HepG2 (cell line): ENCODE measurements at places on chromosomes 16 and 17. TPM values are rescaled to one million over a fixed set of nuclear protein-coding genes. Genes with fewer than 3 reads are reported as not detected.

GRCh38 chr16:4798456-4798855, 3.3 kb downstream of the SMIM22 start:
- H3K4me3 ChIP-seq, result no peak overlapping the region
- H3K4me1 ChIP-seq, result peaks cover 23% of the 10 kb centered on the region
- no peak for DNase-seq
- no peaks in the 10 kb centered on the region for H3K27me3 ChIP-seq
- peaks cover 8% of the 10 kb centered on the region; the same call in 1 of the 3 replicates for H3K36me3 ChIP-seq
- H3K27ac ChIP-seq, result no peak overlapping the region

Gene UTP4
- total RNA-seq, result 30.0 and 57.1 TPM in 2 replicates

DNA sequence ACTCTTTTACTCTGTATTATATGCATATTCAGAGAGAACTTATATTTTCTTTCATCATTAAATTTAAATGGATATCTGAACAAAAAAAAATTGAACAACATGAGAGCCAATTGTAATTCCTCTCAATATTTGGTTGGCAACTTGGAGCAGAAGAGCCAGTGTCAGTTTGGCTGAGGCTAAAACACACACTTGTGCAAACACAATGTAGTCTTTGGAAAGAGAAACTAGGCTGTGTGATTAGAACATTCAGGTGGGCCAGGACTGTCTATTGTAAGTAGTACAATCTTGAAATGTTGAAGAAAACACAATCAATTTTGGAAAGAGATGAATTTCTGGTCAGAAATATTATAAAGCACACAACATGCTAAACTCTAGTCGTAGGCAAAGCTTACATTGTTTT, 17.0 kb downstream of the DCAF7 start:
- H3K36me3 ChIP-seq, result peaks cover 10% of the 10 kb centered on the region; the same call in 1 of the 3 replicates
- peaks cover 14% of the 10 kb centered on the region; the same call in 1 of the 2 replicates for H3K4me1 ChIP-seq
- H3K27ac ChIP-seq, result no peak overlapping the region

Gene RHBDL3
- total RNA-seq, result 0.09 TPM in 1 of 2 replicates, not detected in the other

Gene CD300C
- not detected in 2 replicates for total RNA-seq

GRCh38 chr16:89319886-89320781, 102.6 kb downstream of the ZNF778 start:
- peak overlapping the region; percentile 30 for H3K27ac ChIP-seq
- no peak overlapping the region for H3K4me3 ChIP-seq
- peaks cover 67% of the 10 kb centered on the region for H3K4me1 ChIP-seq
- DNase-seq, result peak; percentile 64
- H3K27me3 ChIP-seq, result no peaks in the 10 kb centered on the region

Gene KRT40
- total RNA-seq, result not detected in 2 replicates
